MM.1S (cell line): ENCODE measurements at places on chromosomes 4 and X.

DNA sequence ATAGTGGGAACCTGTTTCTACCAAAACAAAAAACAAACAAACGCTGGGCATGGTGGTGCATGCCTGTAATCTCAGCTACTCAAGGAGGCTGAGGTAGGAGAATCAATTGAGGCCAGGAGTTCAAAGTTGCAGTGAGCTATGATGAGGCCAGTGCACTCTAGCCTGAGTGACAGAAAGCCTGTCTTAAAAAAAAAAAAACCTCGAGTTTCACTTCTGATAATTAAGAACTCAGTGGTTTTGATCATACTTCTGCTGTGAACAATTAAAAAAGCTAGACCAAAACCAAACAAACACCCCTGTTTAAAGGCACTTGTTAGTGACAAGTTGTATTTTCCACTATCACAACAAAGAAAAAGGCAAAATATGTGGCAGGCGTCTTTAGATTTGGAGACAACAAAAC is 15.0 kb upstream of the UBE2D3 start:
- H3K4me3 ChIP-seq = no peak overlapping the region
- DNase-seq = no peak
- H3K36me3 ChIP-seq = no peaks in the 10 kb centered on the region
- H3K27ac ChIP-seq = no peak overlapping the region

DNA sequence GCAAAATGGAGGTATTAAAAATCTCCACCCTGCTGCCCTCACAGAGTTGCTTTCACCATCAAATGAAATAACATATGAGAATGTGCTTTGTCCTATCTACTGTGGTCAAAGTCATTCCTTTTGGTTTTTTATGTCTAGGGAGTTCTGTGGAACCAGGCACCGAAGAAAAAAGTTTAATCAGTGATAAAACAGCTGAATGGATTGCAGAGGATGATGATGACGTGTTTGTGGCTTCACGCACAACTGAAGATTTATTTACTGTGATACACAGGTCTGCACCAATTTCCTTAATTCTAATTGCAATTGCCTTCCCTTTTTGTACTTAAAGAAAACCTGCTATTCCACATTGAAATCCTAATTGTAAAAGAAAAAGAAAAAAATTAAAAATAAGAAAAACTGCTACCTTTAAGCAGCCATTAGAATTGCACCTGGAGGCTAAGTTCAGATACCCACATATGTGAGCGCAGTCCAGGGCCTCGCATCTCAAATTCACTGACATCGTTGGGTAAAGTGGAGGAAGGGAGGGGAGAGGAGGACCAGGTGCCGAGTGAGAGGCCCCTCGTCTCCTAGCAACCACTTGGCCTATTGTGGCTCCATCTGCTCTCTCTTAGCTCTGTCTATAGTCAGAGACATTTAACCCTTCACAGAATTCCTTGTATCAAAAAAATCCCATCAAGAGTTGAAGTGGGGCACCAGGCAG is 10.5 kb upstream of the RTL5 start:
- no peaks in the 10 kb centered on the region for H3K36me3 ChIP-seq
- no peak overlapping the region for H3K27ac ChIP-seq
- H3K27me3 ChIP-seq = no peaks in the 10 kb centered on the region
- no peak for DNase-seq

GRCh38 chr4:153571006-153571545 is 104.9 kb downstream of the TMEM131L start:
- H3K4me3 ChIP-seq = no peak overlapping the region
- H3K4me1 ChIP-seq = peaks cover 12% of the 10 kb centered on the region
- no peak for DNase-seq
- no peaks in the 10 kb centered on the region for H3K27me3 ChIP-seq
- no peak overlapping the region for H3K27ac ChIP-seq

DNA sequence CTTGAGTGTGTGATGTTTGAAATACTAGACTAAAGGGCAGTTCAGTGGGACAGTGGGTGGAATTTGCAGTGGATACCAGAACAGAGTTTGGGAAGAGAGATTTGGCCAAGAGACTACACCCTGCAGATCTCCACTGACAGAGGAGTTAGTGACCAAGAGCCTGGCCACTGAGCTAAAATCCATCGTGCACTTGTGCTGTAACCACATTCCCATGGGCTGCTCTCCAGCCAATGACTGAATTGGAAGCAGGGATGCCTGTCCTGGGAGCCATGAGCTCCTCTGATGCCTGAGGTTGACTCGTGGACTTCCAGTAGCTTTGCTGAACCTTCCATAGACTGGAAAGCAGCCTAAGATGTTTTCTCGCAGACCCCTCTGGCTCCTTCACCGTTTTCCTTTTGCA is 296.1 kb downstream of the TRIML1 start:
- no peak for DNase-seq
- no peaks in the 10 kb centered on the region for H3K4me1 ChIP-seq
- H3K4me3 ChIP-seq = no peak overlapping the region
- no peak overlapping the region for H3K27ac ChIP-seq
- no peaks in the 10 kb centered on the region for H3K27me3 ChIP-seq
- H3K36me3 ChIP-seq = no peaks in the 10 kb centered on the region

DNA sequence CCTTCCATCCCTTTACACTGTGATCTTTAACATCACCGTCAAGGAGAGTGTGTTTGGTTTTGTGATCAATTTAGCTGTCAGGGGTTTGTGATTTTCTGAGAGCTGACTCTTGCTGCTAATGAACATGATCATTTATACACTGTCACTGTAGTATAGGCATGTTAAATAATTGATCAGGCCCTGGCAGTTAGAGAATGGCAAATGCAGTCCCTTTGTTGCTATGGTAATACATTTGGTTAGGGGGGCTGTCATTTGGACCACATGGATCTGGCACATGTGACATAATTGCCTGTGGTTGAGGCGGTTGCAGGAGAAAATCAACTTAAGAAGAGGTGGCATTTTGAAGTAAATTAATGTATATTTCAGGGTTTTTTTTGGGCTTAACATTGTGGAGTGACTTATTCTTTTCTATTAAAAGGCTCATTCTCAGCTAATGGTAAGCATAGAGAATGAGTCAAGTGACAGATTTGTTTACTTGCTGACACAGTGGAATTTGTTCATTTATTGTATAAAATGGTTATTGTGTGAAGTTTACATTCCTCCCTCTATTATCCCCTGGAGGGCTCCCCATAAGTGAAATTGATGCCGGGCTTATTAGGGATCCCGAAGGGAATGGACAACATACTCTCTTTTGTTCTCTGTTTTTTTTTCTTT is 114.0 kb downstream of the FHIP1A start:
- no peak for DNase-seq
- peaks cover 12% of the 10 kb centered on the region for H3K4me1 ChIP-seq
- no peaks in the 10 kb centered on the region for H3K27me3 ChIP-seq
- no peaks in the 10 kb centered on the region for H3K36me3 ChIP-seq
- no peak overlapping the region for H3K4me3 ChIP-seq

GRCh38 chr4:124282301-124282898 is 430.1 kb downstream of the ANKRD50 start:
- no peaks in the 10 kb centered on the region for H3K27me3 ChIP-seq
- no peaks in the 10 kb centered on the region for H3K36me3 ChIP-seq

- no peak overlapping the region for H3K27ac ChIP-seq
- no peaks in the 10 kb centered on the region for H3K4me1 ChIP-seq
- no peaks in the 10 kb centered on the region for H3K36me3 ChIP-seq
- no peaks in the 10 kb centered on the region for H3K27me3 ChIP-seq
Observed at GRCh38 chrX:68574240-68574639, 73.2 kb upstream of the STARD8 start.

GRCh38 chrX:119231936-119232445 is 4.1 kb upstream of the PGRMC1 start:
- no peak overlapping the region for H3K4me3 ChIP-seq
- no peaks in the 10 kb centered on the region for H3K27me3 ChIP-seq
- no peak overlapping the region for H3K27ac ChIP-seq
- no peak for DNase-seq

- H3K36me3 ChIP-seq = no peaks in the 10 kb centered on the region
- H3K27me3 ChIP-seq = no peaks in the 10 kb centered on the region
- H3K27ac ChIP-seq = no peak overlapping the region
Observed at GRCh38 chr4:177077095-177077971, 232.3 kb upstream of the NEIL3 start.

- H3K4me3 ChIP-seq = no peak overlapping the region
- DNase-seq = no peak
- no peaks in the 10 kb centered on the region for H3K36me3 ChIP-seq
- H3K4me1 ChIP-seq = peaks cover 10% of the 10 kb centered on the region
- peaks cover 81% of the 10 kb centered on the region for H3K27me3 ChIP-seq
- H3K27ac ChIP-seq = no peak overlapping the region
Observed at GRCh38 chr4:8033067-8033755, 93.5 kb upstream of the AFAP1 start.

DNA sequence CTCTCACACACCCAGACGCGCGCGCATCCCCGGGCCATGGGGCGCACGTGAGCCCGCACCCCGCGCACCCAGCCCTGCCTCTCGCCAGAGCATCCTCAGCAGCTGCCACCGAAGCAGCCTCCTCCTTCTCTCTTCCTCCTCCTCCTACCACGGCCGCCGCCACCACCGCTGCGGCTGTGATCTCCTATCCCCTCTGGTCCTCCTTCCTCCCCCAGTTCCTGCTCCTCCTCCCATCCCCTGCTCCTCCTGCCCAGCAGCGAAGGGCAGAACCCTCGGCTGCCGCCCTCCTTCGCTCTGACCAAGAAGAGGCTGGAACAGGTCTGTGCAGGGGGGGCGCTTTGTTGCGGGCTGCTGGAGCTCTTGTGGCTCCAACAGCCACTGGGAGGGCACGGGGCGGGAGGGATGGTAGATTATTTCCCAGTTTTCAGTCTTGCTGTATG is 148.7 kb upstream of the CHRDL1 start:
- H3K4me1 ChIP-seq = no peaks in the 10 kb centered on the region
- DNase-seq = no peak
- no peak overlapping the region for H3K4me3 ChIP-seq
- no peaks in the 10 kb centered on the region for H3K27me3 ChIP-seq

- H3K4me3 ChIP-seq = no peak overlapping the region
- no peak for DNase-seq
- no peaks in the 10 kb centered on the region for H3K36me3 ChIP-seq
- H3K4me1 ChIP-seq = no peaks in the 10 kb centered on the region
Observed at GRCh38 chrX:118468122-118468521, 27.5 kb upstream of the DOCK11 start.

- H3K27me3 ChIP-seq = no peaks in the 10 kb centered on the region
- no peaks in the 10 kb centered on the region for H3K4me1 ChIP-seq
- DNase-seq = no peak
- no peak overlapping the region for H3K4me3 ChIP-seq
- no peaks in the 10 kb centered on the region for H3K36me3 ChIP-seq
- H3K27ac ChIP-seq = no peak overlapping the region
Observed at GRCh38 chrX:48083706-48084105, 12.3 kb upstream of the ZNF630 start.
